ENCODE measurements at places on chromosomes 2 and 18. TPM values are rescaled to one million over a fixed set of nuclear protein-coding genes. Genes with fewer than 3 reads are reported as not detected.

Gene ZNF396
- total RNA-seq = 0.61 TPM

Gene PLEK
- total RNA-seq = not detected

Gene CCT7
- total RNA-seq = 554 TPM

Gene IL1A
- not detected for total RNA-seq

Gene DTNA
- total RNA-seq = 0.14 TPM

Gene REG3A
- not detected for total RNA-seq

Gene ALPP
- 2.7 TPM for total RNA-seq

Gene KIF5C
- total RNA-seq = 0.32 TPM
